Activated CD4-positive, alpha-beta T cell treated with anti-CD3 and anti-CD28 coated beads, Interleukin-2, amount 10 ng/mL, durations not matched to agents 24 days and 14 days (primary cell): ENCODE measurements at places on chromosomes 5 and 9. TPM values are rescaled to one million over a fixed set of nuclear protein-coding genes. Genes with fewer than 3 reads are reported as not detected.
A peak's percentile ranks its signal among the peaks of the same experiment; 100 is the strongest.

DNA sequence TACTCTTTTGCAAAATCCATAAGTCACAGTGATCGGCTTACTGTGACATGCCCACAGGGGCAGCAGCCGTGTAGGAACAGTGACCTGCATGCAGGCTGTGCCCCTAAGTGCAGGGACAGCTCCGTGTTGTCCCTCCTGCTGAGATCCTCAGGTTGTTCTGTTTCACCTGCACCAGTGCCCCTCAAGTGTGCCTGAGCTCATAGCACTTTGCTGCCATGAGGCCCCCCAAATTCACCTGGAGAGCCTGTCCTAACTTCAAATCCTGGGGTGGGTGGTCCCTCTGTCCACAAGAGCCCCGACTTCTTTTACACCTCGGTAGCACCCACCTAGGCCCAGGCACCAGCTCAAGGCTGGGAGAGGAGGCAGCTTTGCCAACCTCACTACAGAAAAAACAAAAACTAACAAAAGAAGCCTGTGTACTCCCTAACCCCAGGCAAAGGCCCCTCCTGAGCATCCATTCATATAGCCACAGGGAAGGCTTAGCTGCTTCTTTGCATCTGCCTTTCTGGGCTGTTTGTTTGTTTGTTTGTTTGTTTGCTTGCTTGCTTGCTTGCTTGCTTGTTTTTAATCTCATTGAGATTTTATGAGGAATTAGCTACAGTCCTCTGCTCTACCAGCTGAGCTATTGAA is 214.5 kb downstream of the AUH start:
- peak; percentile 68 for DNase-seq

PCA3 gene
- total RNA-seq: not detected in 2 replicates

- DNase-seq: no peak
These were observed 38.1 kb downstream of the HMCN2 start for GRCh38 chr9:130303613-130304055.

- no peak for DNase-seq
These were observed 260.9 kb upstream of the TUT7 start for GRCh38 chr9:86614871-86615849.

DNA sequence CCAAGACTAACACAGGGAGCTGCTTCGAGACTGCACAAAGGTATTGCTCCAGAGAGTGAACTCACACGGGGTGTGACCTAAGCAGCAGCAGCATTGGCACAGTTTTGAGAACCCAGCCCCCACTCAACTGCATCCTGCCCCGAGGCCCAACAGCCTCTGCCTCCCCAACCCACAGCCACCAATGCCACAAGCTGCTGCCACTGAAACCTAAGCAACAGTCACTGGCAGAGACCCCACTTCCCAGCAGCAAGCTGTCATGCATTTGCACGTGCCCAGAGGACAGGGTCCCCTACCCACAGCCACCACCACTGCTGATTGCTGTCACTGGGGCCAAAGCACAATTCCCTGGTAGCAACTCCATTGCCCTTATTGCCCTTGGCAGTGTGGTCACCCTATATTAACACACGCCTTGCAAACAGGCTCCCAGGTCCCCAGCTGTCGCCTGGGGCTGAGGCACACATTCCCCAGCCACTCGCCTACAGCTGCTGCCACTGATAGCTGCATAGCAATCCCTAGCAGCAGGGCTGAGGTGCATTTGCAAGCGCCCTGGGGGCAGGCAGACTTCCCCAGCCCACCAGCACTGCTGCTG is 141.0 kb downstream of the AGTPBP1 start:
- DNase-seq: no peak

DNA sequence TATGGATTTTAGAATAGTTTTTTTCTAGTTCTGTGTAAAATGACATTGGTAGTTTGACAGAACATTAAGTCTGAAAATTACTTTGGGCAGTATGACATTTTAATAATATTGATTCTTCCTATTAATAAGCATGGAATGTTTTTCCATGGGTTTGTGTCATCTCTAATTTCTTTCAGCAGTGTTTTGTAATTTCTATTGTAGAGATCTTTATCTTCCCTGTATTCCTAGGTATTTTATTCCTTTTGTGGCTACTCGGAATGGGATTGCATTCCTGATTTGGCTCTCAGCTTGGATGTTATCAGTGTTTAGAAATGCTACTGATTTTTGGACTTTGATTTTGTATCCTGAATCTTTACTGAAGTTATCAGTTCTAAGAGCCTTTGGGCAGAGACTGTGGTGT is 420.4 kb downstream of the KIAA0825 start:
- DNase-seq: no peak

LIFR gene
- total RNA-seq: 0.12 TPM in 2 replicates

DNA sequence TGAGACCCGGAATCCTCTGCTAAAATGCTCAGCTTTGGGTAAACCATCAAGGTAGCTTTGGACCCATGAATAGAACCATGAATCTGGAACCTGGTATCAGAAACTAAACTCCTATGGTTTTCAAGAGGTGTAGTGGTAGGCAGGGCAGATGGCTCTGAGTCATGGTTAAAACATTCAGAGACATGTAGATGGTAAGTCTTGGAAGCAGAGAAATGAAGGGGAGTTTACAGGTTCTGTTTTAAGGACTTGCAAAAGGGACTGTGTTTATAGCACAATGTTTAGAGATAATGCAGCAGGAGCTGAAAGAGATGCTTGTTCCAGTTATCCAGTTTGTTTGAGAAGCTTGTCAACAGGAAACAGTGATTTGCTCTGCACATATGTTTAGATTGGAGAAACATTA is 36.0 kb upstream of the FBN2 start:
- DNase-seq: no peak

GRCh38 chr9:109579191-109579948 is 81.3 kb upstream of the PTPN3 start:
- DNase-seq: no peak

CMYA5 gene
- total RNA-seq: 0.12 and 0.14 TPM in 2 replicates

SLC6A7 gene
- total RNA-seq: not detected in 2 replicates

- no peak for DNase-seq
These were observed 27.6 kb downstream of the ZNF462 start for GRCh38 chr9:106890608-106891007.

DNA sequence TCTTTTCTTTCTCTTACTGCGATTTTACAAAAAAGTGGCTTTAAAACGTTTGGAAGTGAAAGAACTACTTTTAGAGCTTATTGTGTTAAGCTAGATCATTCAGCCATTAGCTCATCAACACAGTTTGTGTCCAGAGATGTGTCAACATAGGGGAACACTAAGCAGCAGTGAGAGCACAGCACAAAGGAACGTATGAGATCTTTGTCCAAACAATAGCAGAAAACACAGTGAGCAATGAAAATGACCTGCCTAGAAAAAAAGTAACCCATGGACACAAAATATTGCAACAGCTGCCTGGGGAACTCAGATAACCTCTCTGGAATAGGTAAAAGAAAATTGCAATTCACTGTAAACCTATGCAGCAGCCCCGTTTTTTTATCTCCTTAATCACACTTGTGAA is 372.5 kb downstream of the ARHGEF28 start:
- DNase-seq: no peak

GLRA1 gene
- total RNA-seq: not detected in 2 replicates

ZNF483 gene
- total RNA-seq: 1.8 and 2.2 TPM in 2 replicates

SPATA31E1 gene
- total RNA-seq: not detected in 2 replicates

STPG3 gene
- 0.54 and 0.99 TPM in 2 replicates for total RNA-seq

SPATA31A3 gene
- total RNA-seq: not detected in 2 replicates

- peak; percentile 89 for DNase-seq
These were observed 4.1 kb upstream of the DNAJB5 start for GRCh38 chr9:34985311-34985899.

DNA sequence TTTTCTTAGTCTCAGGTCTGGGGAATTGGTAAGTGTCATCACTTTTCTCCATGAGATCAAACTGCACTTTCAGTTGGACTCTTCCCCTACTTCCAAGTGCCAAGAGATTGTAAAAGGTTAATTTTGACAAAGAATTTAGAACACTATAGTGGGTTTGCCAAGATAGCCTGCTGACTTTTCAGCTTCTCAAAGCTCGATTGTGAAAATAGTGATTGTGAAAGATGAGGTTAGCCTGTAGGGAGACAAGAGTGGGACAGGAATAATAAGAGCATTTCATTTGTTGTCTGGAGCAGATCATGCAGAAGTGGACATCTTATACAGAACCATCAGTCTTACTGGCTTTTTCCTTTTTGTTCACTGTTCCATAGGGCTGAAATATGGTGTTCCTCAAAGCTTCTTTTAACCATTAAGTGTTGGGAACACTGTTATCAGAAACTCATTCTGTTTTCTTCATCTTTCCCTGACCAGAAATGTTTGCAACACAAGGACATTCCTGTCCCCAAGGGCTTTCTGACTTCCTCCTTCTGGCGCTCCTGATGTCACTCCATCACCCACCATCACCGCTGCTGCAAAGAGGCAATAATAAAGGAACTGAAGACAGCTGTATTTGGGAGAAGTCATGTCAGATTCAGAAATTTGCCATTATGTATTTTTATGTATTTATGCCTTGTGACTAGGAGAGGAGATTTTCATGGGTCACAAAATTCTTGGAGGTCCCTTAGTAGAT is 11.6 kb upstream of the SPTAN1 start:
- no peak for DNase-seq

GRCh38 chr9:16309469-16310271 is 560.8 kb downstream of the BNC2 start:
- no peak for DNase-seq

DNA sequence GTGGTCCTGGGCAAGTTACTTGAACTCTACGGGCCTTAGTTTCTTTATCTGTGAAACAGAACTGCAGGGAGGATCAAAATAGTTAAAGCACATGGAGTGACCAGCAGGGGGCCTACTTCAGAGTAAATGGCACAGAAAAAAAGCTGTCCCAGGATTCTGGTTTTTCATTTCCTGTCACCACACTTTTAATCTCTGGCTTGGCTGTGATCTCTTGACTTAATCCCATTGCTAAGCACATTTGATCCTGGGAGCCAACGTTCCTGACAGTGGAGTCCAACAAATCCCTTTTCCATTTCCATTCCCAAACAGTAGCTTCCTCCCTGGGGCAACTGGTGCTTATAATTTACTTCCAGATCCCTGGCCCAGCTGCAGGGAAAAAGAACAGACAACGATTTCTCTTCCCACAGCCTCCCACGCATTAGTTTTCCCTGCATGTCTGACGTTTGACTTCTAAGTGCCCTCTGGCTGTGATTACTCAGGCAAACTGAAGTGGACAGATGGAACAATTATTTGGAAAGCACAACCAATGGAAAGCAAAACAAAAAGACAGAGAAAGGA is 136.5 kb upstream of the STK32A start:
- DNase-seq: peak; percentile 64

HNRNPK gene
- total RNA-seq: 892 and 897 TPM in 2 replicates

GRCh38 chr5:116063950-116064349 is 20.9 kb upstream of the COMMD10 start:
- DNase-seq: peak; percentile 40

SNCB gene
- total RNA-seq: not detected in 2 replicates

TMEM174 gene
- total RNA-seq: not detected in 2 replicates

DNA sequence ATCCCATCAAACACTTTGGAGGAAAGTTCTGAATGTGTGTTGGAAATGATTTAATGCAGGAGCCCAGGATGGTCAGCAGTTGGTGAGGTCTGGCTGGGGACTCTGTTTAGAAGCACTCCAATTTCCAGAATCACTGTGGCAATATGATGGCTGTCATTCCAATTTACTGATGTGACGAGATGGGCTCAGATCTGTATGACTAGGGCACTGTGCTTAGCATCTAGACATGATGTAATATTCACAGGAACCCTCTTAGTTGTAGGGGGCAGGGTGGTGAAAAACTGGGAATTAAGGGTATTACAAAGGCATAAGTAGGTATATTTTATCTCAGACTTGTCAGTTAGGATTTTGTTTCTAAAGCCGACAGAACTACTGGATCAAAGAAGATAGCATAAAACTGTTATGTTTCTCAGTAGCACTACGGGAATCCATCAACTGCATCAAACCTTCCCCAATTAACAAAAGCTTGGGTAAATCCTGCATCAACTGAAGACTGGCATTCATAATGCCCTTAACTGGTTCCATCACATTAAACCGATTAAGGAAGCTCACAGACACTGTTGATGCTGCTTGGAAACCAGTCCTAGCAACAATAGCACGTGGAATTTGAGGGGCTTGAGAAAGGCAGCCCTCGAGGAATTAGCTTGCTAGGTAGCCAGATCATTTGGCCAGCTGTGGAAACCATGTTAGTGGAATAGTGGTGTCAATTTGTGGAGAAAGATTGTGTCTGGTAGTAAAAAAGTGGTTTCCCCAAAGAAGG is 86.1 kb downstream of the SV2C start:
- peak; percentile 35 for DNase-seq

DNA sequence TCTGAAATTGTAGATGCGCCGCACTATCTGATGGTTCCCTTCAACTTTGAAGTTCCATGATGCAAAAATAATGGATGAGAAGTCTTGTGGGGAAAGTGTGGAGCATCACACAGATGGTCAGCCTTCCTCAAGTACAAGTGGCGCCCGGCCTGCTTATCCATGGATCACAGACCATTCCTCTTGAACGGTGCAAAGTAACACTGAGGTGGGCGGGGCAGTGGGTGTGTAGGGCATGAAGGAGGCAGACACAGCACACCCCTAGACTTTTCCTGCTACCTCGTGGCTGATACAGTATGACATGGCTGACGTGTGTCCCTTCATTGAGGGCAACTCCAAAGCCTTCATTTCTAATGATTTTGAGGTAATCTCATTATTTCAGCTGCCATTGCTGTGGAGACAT is 2.5 kb upstream of the GNG10 start:
- DNase-seq: no peak

DNA sequence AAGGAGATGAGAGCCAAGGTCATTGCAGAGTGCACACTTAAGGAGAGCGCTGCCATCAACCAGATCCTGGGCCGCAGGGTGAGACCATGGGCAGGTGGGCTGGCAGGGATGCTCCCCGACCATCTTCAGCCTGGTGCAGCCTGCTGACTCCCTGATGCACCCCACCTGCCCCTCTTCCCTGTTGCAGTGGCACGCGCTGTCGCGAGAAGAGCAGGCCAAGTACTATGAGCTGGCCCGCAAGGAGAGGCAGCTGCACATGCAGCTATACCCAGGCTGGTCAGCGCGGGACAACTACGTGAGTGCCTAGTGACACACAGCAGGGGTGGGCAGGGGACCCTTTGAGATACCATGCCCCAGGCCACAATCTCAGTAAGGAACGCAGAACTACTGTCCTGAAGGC is 28.3 kb downstream of the TCF7 start:
- DNase-seq: no peak

DNA sequence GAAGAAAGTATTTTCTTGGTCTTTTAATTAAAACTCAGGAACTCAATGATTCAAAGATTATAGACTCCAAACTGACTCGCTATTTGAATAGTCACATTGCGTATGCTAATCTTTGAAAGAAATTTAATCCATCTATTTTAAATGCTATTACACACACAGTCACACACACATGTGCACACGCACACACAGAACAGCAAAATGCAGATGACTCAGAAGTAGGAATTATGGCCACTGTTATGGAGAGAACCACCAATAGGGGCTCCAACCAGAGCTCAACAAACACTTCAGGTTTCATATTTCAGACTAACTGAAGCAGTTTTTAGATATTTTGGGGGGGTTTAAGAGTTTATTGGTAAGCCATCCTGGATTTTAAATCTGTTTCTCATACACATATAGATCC is 1917.9 kb downstream of the EFNA5 start:
- no peak for DNase-seq

GRCh38 chr5:27962198-27962597 is 923.8 kb upstream of the CDH9 start:
- no peak for DNase-seq
